ENCODE measurements at places on chromosomes 4 and X. TPM values are rescaled to one million over a fixed set of nuclear protein-coding genes. Genes with fewer than 3 reads are reported as not detected.

DNA sequence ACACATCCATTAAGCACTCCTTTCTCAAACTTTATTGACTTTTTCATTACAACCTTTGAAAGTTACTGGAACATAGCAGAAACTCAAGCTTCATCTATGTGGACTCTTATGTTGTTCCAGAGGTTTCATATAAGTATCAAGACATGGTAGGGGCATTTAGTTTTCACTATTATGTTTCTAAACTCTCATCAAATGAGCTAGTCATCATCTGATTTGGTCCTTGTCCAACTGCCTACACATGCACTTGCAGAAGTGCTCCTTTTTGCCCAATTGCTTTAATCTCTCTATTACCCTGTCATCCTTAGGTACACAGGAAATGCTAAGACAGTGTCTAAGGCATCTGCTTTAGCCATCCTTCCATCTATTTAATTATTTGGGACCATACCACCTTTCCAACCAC is 42.2 kb upstream of the EPGN start:
- no peak overlapping the region for H3K4me3 ChIP-seq
- no peak for DNase-seq
- H3K27ac ChIP-seq, result no peak overlapping the region
- no peaks in the 10 kb centered on the region for H3K36me3 ChIP-seq
- no peaks in the 10 kb centered on the region for H3K4me1 ChIP-seq

DNA sequence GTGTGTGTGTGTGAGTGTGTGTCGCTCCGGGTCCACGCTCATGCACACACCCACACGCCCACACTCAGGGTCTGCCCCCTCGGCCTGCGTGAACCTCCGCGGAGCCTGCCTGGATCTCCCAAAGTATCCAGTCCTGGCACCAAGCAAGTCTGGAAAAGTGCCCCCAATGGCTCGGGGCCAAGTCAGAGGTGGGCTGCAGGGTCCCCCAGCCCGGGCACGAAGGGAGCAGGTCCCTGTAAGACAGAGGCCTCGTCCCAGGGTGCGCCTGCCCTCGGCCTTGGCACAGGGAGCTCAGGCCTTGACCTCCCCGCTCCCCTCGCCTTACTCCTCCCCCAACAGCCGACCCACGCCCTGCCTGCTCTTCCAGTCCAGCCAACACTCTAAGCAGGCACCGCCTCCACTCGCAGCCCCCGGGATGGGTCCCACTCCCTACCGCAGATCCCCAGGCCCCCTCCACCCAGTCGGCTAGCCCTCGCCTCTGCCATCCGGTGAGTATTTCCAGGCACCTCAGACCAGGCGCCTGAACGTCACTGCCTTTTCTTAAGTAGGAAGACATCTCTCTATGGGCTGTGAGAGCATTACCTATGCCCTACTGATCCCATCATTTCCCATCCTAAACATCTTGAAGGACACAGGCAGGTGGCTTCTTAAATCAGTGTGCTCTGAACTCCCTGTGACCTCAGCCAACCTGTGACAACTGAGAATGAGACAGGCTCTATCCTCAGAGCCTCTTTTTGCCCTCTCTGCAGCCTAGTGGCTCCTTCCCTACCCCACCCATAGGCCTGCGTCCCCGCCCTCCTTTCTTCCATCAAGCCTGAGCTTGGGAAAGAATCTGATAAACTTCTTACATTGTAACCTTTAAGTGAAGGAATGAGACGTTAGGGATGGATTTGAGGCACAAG is 704 bp downstream of the FAM114A1 start:
- no peak overlapping the region for H3K4me3 ChIP-seq
- H3K27ac ChIP-seq, result no peak overlapping the region
- no peaks in the 10 kb centered on the region for H3K36me3 ChIP-seq
- DNase-seq, result no peak

GRCh38 chr4:168651374-168651773 is 154.5 kb downstream of the PALLD start:
- H3K36me3 ChIP-seq, result no peaks in the 10 kb centered on the region
- H3K4me1 ChIP-seq, result no peaks in the 10 kb centered on the region
- H3K4me3 ChIP-seq, result no peak overlapping the region
- H3K27me3 ChIP-seq, result peaks cover 5% of the 10 kb centered on the region

- H3K4me1 ChIP-seq, result no peaks in the 10 kb centered on the region
- H3K27me3 ChIP-seq, result no peaks in the 10 kb centered on the region
- H3K27ac ChIP-seq, result no peak overlapping the region
- H3K36me3 ChIP-seq, result no peaks in the 10 kb centered on the region
Measured at GRCh38 chr4:147288512-147288911, 192.4 kb upstream of the EDNRA start.

- H3K27me3 ChIP-seq, result no peaks in the 10 kb centered on the region
- no peaks in the 10 kb centered on the region for H3K4me1 ChIP-seq
- no peak overlapping the region for H3K4me3 ChIP-seq
- H3K27ac ChIP-seq, result no peak overlapping the region
Measured at GRCh38 chr4:5730993-5731990, 20.3 kb downstream of the EVC start.

GRCh38 chrX:63581398-63581797 is 203.6 kb downstream of the ARHGEF9 start:
- H3K36me3 ChIP-seq, result no peaks in the 10 kb centered on the region
- H3K27me3 ChIP-seq, result no peaks in the 10 kb centered on the region
- H3K27ac ChIP-seq, result no peak overlapping the region
- no peak overlapping the region for H3K4me3 ChIP-seq
- no peaks in the 10 kb centered on the region for H3K4me1 ChIP-seq
- DNase-seq, result no peak

- H3K27me3 ChIP-seq, result no peaks in the 10 kb centered on the region
- no peaks in the 10 kb centered on the region for H3K4me1 ChIP-seq
- no peak for DNase-seq
- no peak overlapping the region for H3K4me3 ChIP-seq
Measured at GRCh38 chr4:124632439-124632838, 80.1 kb downstream of the ANKRD50 start.

- DNase-seq, result no peak
- no peaks in the 10 kb centered on the region for H3K4me1 ChIP-seq
- H3K27ac ChIP-seq, result no peak overlapping the region
- H3K36me3 ChIP-seq, result no peaks in the 10 kb centered on the region
- no peaks in the 10 kb centered on the region for H3K27me3 ChIP-seq
- H3K4me3 ChIP-seq, result no peak overlapping the region
Measured at GRCh38 chr4:19130866-19131265, 1109.3 kb upstream of the LCORL start.

DNA sequence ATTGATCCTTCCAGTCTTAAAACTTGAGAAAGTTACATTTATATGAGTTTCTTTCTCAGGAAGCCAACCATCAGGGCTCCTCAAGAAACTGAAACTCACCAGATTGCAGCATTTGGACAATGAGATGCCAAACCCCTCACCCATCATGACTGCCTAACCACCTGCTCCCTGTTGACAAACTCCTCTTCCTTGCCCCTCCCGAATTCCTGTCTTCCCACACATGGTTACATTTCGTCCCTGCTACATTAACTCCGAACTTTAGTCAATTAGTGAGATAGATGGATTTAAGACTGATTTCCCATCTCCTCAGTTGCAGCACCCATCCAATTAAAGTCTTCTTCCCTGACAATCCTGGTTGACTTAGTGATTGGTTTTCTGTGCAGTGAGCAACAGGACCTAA is 118.7 kb downstream of the ZNF330 start:
- H3K27ac ChIP-seq, result no peak overlapping the region
- H3K36me3 ChIP-seq, result no peaks in the 10 kb centered on the region
- DNase-seq, result no peak

DNA sequence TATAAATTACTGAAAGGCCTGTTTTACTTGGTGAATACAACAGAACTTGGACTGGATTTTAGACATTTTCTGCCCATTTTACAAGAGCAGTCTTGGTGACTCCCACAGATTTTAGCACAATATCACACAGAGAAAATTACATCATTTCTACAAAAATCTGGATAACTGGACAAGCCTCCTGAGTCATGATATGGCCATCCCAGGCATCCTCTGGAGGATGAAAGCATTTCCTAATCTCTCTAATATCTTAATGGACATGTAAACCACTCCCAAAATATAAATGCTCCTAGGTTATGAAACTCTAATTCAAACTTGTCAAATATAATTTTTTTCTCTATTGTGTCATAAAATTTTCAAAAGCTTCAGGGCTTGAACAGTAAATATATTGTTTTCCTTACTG is 1170.8 kb upstream of the PCDH7 start:
- H3K4me3 ChIP-seq, result no peak overlapping the region
- DNase-seq, result no peak
- no peaks in the 10 kb centered on the region for H3K36me3 ChIP-seq
- no peak overlapping the region for H3K27ac ChIP-seq
- no peaks in the 10 kb centered on the region for H3K4me1 ChIP-seq

GRCh38 chr4:127080141-127080540 is 552.6 kb upstream of the INTU start:
- no peak for DNase-seq
- H3K36me3 ChIP-seq, result no peaks in the 10 kb centered on the region
- H3K4me3 ChIP-seq, result no peak overlapping the region
- H3K27ac ChIP-seq, result no peak overlapping the region

DNA sequence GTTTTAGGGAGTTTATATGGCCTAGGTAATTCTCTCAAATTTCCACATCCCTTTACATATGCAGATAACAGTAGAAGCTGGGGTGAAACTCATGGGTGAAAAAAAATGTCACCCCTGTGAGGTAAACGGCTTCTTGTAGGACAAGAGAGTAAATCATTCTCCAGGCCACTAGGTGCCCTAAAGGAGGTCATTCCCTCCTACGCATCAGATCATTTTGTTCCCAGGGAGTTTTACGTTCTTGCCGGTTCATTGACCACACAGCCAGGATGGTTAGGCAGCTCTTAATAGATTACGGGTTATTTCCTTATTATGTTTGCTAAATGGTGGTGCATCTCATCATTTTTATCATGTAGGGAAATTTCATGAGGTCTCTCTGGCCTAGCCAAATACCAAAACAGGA is 225.8 kb upstream of the NOCT start:
- H3K36me3 ChIP-seq, result no peaks in the 10 kb centered on the region
- no peak overlapping the region for H3K4me3 ChIP-seq
- no peak overlapping the region for H3K27ac ChIP-seq
- H3K27me3 ChIP-seq, result no peaks in the 10 kb centered on the region
- DNase-seq, result no peak

- no peaks in the 10 kb centered on the region for H3K4me1 ChIP-seq
- H3K36me3 ChIP-seq, result peaks cover 84% of the 10 kb centered on the region
- no peak overlapping the region for H3K4me3 ChIP-seq
- no peak overlapping the region for H3K27ac ChIP-seq
Measured at GRCh38 chr4:108628411-108628810, 8.0 kb downstream of the RPL34 start.

GRCh38 chr4:54879576-54879975 is 221.8 kb downstream of the KIT start:
- H3K4me3 ChIP-seq, result no peak overlapping the region
- no peaks in the 10 kb centered on the region for H3K4me1 ChIP-seq
- no peak for DNase-seq
- no peaks in the 10 kb centered on the region for H3K36me3 ChIP-seq
- H3K27me3 ChIP-seq, result no peaks in the 10 kb centered on the region
- H3K27ac ChIP-seq, result no peak overlapping the region

- no peaks in the 10 kb centered on the region for H3K36me3 ChIP-seq
- no peak overlapping the region for H3K27ac ChIP-seq
- no peak overlapping the region for H3K4me3 ChIP-seq
- no peaks in the 10 kb centered on the region for H3K4me1 ChIP-seq
Measured at GRCh38 chr4:125951261-125951887, 636.6 kb downstream of the FAT4 start.

- H3K4me1 ChIP-seq, result no peaks in the 10 kb centered on the region
- H3K27me3 ChIP-seq, result peaks cover 8% of the 10 kb centered on the region
Measured at GRCh38 chr4:153045111-153045982, 109.2 kb downstream of the FHDC1 start.

GRCh38 chrX:1486177-1486576 is 33.5 kb upstream of the ASMTL start:
- no peak for DNase-seq
- H3K4me3 ChIP-seq, result no peak overlapping the region
- no peak overlapping the region for H3K27ac ChIP-seq
- no peaks in the 10 kb centered on the region for H3K27me3 ChIP-seq
- H3K4me1 ChIP-seq, result peaks cover 23% of the 10 kb centered on the region

- H3K27ac ChIP-seq, result no peak overlapping the region
- H3K36me3 ChIP-seq, result no peaks in the 10 kb centered on the region
- H3K4me1 ChIP-seq, result no peaks in the 10 kb centered on the region
- DNase-seq, result no peak
- H3K4me3 ChIP-seq, result no peak overlapping the region
Measured at GRCh38 chrX:100643212-100643611, 787 bp upstream of the SRPX2 start.

DNA sequence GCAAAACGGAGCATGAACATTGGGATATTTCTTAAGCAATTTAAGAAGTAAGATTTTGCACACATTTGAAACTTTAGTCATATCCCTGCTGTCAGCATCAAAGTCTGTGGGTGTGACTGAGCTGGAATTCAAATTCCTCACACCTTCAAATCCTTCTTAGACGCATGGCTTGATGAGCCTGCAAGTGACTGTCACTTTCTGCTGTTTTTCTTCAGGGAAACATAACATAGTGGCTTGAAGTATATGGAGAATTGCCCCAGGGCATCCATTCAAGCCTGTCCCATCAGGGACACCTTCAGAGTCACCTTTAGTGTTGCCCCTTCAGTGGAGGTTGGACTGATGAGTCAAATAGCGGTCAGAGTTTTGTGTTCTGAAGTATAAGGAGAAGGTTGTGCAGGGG is 17.4 kb downstream of the FHDC1 start:
- no peak for DNase-seq
- no peak overlapping the region for H3K27ac ChIP-seq
- H3K36me3 ChIP-seq, result no peaks in the 10 kb centered on the region

- no peaks in the 10 kb centered on the region for H3K27me3 ChIP-seq
- H3K4me3 ChIP-seq, result no peak overlapping the region
- H3K27ac ChIP-seq, result no peak overlapping the region
- no peaks in the 10 kb centered on the region for H3K4me1 ChIP-seq
Measured at GRCh38 chrX:31007321-31007720, 64.5 kb downstream of the FTHL17 start.

- no peaks in the 10 kb centered on the region for H3K4me1 ChIP-seq
- H3K27ac ChIP-seq, result no peak overlapping the region
- DNase-seq, result no peak
- no peak overlapping the region for H3K4me3 ChIP-seq
- no peaks in the 10 kb centered on the region for H3K36me3 ChIP-seq
- no peaks in the 10 kb centered on the region for H3K27me3 ChIP-seq
Measured at GRCh38 chr4:157217708-157218107, 2.8 kb upstream of the GRIA2 start.

Gene PCYT1B
- total RNA-seq, result 0.89 TPM

Gene RPS6KA6
- 0.05 TPM for total RNA-seq

Gene FMR1NB
- total RNA-seq, result not detected

Gene SSR4
- 155 TPM for total RNA-seq

Gene TEX11
- not detected for total RNA-seq

Gene SYP
- total RNA-seq, result 1.3 TPM

Gene NUP54
- 74.8 TPM for total RNA-seq

Gene PWWP3B
- total RNA-seq, result not detected
